ENCODE measurements at places on chromosomes 7 and 10. TPM values are rescaled to one million over a fixed set of nuclear protein-coding genes. Genes with fewer than 3 reads are reported as not detected.

DNA sequence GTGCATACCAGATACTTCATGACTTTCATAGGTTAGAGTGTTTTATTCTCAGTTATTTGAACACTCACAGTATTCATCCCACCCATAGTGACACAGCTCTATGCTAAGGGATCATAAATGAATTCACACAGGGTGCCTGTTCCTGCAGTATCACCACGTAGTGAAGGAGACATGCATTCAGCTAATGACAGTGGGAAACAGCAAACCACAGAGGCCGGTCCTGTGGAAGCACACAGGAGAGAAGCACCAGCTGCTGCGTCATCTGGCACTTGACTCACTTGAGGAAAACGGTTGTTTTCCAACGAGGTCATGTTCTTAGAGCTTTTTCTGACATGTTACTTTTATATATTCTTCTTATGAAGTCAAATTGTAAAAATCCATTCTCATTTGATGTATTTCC, 73.0 kb downstream of the UBE3C start:
- H3K27ac ChIP-seq: no peak overlapping the region
- DNase-seq: no peak
- H3K4me1 ChIP-seq: no peaks in the 10 kb centered on the region

GRCh38 chr10:7861509-7862120, 43.3 kb downstream of the TAF3 start:
- H3K4me1 ChIP-seq: no peaks in the 10 kb centered on the region
- DNase-seq: no peak
- H3K36me3 ChIP-seq: peaks cover 6% of the 10 kb centered on the region
- H3K27me3 ChIP-seq: no peaks in the 10 kb centered on the region

Gene SUV39H2
- 59.1 TPM for total RNA-seq

DNA sequence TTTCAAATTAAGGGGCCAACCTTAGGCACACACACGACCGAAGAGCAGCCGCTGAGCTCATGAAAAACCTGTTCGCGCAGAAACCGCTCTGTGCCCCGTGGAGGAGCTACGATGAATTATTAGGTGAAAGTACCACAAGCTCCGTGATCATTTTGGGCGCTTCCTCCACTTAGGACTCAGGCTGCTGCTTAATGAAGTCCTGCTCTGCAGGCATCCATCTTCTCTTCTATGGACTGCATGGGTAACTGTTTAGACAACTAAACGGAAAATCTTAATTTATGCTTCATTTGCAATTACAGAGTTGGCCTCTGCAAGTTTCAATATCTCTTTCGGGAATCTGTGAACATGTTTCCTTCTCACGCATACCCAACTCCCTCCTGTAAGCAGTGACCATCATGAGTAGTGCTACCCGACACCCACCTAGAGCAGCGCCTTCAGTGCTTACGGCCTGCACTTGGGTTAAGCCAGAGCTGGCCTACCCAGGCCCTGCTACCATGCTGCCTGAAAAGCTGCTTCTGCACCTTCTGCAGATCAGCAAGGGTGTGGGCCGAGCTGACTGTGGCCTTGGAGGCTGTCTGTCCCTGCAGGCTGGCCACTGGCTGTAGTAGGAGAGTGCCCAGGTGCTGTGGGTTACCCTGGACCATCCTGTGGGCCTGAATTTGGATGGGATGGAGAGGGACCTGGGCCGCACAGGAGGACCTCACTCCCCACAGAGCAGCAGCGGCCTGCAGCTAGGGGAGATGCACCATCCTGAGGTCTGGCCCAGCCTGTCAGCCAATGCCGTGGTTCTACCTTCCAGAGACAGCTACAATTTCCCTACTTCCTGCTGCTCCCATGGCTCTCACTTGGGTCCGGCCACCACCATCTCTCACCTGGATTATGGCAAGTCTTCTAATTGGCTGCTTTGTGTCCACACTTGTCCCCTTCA, 36.0 kb downstream of the GNA12 start:
- H3K4me3 ChIP-seq: no peak overlapping the region
- no peaks in the 10 kb centered on the region for H3K36me3 ChIP-seq
- H3K27me3 ChIP-seq: no peaks in the 10 kb centered on the region
- H3K27ac ChIP-seq: peak overlapping the region; percentile 4
- peak; percentile 51 for DNase-seq
- peaks cover 62% of the 10 kb centered on the region for H3K4me1 ChIP-seq

DNA sequence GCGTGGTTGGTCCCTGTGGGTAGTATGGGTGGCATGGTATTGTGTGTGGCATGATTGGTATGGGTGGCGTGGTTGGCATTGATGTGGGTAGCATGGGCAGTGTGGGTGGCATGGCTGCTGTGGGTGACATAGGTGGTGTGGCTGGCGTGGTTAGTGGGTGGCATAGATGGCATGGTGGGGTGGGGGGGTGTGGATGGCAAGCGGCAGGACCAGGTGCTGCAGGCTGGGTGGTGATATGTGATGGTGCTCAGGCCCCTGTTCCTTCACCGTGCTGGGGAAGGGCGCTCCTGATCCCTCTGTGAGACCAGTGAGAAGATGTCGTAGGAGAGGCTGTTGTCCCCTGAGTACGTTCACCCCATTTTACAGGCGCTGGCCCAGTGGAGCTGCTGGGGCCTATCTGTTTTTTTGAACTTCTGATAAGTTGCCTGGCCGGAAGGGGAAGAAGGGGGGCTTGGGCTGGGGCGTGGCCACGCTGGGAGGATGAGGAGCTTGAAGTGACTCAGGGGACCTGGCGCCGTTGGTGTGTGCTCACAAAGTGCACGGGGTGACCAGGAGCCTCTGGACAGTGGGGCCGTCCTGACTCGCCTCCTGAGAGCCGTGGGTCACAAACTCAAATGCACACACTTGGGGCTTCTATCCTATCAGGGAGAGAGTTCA, 17.5 kb downstream of the INPP5A start:
- H3K27me3 ChIP-seq: no peaks in the 10 kb centered on the region
- H3K36me3 ChIP-seq: no peaks in the 10 kb centered on the region
